ENCODE measurements at places on chromosomes 3 and 15.
A peak's percentile ranks its signal among the peaks of the same experiment; 100 is the strongest.

- no peak for DNase-seq
These were observed 938.6 kb downstream of the NTRK3 start for GRCh38 chr15:87317900-87318299.

DNA sequence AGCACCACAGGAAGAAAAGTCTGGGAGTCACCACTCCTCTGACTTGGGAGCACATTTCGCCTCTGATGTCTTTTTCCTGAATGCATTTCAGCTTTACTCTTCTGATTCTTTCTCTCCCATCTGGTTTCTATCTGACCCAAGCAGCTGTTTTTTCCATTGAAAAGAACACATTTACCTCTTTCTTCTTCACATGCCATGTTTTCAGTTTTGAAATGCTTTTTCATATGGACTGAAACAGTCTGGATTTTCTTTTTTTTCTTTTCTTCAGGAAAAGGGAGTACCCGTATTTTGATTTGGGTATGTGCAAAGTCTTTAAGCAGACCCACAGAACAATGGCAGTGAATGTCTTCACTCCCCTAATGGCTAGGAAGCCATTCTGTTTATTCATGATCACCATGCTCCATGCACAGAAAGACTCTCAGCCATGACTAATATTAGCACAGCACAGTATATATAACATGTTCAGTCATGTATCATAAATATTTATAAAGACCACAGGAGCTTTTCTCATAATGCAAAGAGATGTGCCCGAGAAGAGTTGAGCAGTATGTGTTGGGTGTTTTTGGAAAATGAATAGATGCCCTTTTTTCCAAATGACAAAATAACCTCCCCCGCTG lies 82.7 kb upstream of the LRIG1 start:
- DNase-seq, result no peak

DNA sequence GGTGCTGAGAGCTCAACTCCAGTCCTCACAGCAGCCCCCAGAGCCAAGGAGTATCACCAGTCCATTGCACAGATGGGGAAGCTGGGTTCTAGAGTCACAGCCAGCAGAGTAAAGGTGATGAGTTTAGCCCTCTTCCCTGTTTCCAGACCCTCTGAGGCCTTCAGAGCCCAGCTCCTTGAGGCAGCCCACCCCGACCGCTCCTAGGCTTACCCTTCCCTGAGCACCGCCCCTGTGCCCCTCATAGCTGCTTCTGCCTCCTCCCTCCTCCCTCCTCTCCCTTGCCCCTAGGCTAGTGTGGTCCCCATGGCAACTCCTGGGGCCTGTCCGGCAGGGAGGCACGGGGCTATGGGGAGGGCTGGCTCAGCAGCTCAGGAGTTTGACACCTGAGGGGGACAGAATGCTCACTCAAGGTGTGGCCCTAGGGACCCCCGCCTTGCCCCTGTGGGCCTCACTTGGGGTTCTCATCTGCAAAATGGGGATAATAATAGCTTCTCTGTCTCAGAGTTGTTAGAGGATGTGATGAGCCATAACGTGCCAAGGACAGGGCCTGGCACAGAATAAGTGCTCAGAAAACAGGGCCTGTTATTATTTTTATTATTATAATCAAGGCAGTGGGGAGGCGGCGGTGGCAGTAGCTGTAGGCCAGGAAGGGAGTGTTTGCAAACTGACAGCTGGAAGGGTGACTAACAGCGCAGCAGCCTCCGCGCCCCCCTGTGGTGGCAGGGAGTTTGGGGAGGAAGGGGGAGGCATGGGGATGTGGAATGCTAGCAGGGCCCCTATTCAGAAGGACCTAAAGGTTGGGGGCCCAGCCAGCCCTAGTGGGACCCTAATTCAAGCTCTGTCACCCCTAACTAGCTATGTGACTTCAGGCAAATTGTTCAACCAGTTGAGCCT lies 11.5 kb downstream of the CSK start:
- DNase-seq, result no peak

DNA sequence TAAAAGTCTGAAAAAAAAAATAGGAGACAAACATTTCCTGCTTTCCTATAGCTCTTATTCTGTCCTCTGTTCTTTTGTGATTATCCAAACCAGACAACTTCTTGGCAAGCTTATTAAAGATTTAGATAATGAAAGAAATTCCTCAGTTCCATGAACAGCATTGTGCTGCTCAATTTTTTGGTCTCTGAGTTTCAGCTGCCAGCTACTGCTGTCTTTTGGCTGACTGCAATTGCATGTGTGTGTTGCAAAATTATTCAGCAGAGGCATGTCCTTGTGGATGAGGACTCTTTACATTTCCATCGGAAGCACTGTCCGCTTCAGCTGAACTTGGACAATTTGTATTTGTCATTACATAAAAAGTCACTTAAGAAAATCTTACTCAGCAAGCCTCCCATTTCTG lies 397.3 kb upstream of the RASGRP1 start:
- peak; percentile 43 for DNase-seq
